Stromal cell of bone marrow (primary cell): ENCODE measurements at places on chromosomes 4 and X.

DNA sequence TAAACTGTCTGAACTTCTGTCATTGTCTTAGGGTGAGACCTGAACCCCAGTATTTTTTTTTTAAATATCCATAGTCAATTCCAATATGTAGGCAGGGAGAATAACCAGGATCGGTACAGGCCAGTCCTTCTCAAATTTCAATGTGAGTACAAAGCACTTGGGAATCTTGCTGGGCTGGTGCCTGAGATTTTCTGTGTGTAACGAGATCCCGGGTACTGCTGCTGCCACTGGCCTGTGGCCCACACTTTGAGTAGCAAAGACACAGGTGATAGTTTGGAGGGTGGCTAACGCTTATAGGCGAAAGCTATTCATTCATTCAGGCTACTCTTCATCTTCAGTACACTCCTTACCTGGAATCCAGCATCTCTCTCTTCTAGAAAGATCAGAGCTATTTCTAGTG is 923.6 kb upstream of the TENM3 start:
- DNase-seq, result no peak

DNA sequence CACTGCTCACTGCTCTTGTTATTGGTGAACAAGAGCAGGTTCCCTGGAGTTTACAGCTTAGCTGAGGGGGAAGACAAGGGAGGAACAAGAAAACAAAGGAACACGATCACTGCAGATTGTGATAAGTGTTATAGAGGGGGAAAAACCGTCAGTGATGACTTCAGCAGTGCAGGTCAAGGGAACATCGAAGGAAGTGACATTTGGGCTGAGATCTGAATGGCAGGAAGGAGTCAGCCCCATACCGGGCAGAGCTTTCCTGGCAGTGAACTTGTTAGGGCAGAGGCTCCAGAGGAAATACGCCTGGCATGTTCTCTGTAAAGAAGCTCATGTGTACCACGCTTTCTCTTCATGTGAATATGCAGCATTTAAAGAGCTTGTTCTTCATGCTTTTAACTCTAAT is 78.1 kb downstream of the LDB2 start:
- DNase-seq, result no peak

DNA sequence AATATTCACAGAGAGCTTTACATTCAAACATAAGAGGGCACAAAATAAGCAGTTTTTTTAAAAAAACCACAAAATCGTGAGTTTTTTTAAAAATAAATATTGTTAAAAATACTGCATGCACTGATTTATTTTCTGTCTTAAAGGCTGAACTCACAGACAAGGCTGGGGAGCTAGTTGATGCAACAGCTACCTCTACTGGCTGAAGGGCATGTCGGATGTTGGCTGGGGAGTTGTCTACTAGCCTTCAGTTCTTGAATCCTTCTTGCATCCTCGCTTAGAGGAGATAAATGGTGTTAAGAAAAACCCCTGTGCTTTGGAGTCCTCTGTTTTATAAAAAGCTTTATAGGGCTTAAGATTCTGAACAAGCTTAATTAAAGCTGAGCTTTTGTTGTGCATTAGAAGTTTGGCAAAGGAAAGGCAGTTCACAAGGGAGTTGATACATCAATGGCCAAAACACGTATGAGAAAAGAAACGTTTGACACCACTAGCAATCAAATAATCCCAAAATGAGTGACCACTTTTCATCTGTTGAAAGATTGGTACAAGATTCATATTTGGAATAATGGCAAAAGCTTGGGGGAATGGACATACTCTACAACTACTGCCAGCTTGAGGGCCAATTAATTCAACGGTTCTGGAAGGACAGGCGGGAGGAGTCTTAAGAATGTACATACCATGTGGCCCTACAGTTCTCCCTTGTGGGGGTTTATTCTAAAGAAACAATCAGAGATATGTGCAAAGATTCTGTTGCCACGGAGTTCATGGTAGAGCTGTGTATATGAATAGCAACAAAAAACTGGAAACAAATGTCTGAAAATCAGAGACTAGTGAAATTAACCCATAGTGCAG is 94.7 kb downstream of the SEL1L3 start:
- peak; percentile 75 for DNase-seq

- DNase-seq, result no peak
Observed at GRCh38 chr4:185344743-185345538, 50.8 kb downstream of the LRP2BP start.

DNA sequence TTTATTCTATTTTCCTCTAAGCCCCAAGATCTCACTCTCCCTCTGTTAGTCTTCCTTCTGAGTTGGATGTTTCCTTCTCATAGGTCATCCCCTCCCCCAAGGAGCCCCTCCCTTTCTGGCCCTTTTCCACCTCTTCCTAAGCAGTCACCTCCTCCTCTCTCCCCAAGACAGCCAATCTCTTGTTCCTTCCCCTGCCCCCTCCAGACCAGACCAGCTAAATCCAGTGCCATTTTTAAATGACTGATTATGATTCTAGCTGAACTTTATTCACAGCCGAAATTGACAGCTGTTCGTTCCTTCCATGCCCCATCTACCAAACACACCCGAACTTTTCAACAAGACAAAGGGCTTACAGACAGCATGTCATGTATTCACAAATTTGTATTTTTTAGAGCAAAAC is 1.9 kb downstream of the SPIN2A start:
- DNase-seq, result no peak

DNA sequence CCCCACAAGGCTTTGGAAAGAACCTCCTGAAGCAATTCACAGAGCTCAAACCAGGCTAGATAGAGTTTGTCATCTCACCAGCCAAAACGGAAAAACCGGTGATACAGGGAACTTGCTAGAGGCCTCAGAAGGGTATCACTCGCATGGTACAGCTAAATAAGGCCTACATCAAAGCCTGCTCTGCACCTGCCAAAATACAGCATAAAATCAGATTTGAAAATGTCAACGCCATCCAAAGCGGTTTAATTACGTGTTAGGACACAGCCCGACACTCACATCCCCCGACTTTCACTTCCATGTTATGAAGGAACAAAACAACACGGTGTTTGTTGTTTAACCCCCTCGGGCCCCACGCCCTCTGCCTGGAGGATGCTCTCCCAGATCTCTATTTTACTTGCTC is 65.0 kb downstream of the MAPK10 start:
- DNase-seq, result no peak

- DNase-seq, result no peak
Observed at GRCh38 chrX:116342903-116343302, 93.5 kb upstream of the SLC6A14 start.

GRCh38 chr4:20354120-20354519 is 102.4 kb downstream of the SLIT2 start:
- DNase-seq, result no peak

GRCh38 chr4:112896609-112897190 is 152.8 kb upstream of the ANK2 start:
- DNase-seq, result no peak

GRCh38 chr4:168993714-168994510 is 16.1 kb downstream of the CBR4 start:
- DNase-seq, result peak; percentile 66

DNA sequence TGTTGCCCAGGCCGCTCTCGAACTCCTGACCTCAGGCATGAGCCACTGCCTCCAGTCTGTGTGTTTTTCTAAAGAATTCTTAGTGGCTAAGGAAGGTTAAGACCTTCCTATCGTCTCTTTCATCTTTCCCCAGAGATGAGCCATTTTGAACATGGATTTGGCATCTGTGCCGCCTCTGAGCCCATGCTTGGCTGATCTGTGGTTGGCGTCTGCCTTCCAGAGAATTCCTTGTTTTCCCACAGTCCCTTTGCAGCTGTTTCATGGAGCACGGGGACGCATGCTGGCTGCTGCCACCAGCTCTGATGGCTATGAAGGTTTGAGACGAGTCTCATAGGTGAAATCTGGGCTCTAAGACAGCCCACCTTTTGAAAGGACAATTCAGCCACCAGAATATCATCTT is 60.4 kb downstream of the SHROOM2 start:
- no peak for DNase-seq

- DNase-seq, result peak; percentile 7
Observed at GRCh38 chrX:2559124-2559523, 58.3 kb upstream of the DHRSX start.

- DNase-seq, result no peak
Observed at GRCh38 chr4:137345597-137345996, 186.7 kb downstream of the PCDH18 start.

DNA sequence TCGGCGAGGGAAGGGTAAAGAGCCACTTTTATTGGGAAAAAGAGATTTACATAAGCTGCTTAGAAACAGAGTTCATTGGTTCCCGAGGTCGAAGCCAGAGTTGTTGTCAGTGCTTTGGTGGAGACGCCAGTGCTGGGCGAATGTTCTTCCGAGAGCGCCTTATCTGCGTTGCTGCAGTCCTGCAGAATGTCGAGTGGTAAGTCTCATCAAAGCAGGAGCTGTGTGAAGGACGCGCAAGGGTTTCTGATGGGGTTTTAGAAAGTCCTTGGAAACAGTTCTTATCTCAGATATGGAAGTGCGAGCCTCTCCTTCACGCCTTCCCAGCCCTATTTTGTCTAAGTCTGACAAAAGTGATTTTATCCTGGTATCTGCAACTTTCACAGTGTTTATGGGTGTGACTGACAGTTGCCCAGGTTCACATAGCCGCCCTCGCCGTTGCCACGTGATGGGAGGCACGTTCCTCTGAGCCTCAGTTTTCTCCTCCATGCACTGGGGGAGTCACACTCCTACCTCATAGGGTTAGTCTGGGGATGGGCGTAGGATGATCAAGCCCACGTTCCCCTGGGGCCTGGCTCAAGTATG is 47.3 kb upstream of the NSG1 start:
- no peak for DNase-seq

GRCh38 chrX:46737041-46737440 is 21.9 kb downstream of the SLC9A7 start:
- DNase-seq, result no peak

DNA sequence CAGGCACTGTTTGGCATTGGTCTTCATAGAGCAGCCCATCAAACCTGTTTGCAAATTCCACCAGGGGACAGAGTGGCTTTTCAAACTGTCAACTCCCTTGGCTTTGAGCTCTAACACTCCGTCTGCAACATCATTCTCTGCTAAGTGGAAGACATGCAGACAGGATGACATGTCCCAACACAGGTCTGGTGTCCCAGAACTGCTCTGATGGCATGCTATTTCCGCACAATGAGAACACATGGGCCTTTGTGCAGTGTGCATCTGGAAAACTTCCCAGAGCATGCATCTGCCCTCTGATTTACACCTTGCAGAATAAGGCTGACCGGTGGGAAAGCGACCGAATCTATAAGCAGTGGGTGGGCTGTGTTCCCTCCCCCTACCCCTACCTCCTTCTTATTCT is 212.8 kb upstream of the GYPA start:
- no peak for DNase-seq

DNA sequence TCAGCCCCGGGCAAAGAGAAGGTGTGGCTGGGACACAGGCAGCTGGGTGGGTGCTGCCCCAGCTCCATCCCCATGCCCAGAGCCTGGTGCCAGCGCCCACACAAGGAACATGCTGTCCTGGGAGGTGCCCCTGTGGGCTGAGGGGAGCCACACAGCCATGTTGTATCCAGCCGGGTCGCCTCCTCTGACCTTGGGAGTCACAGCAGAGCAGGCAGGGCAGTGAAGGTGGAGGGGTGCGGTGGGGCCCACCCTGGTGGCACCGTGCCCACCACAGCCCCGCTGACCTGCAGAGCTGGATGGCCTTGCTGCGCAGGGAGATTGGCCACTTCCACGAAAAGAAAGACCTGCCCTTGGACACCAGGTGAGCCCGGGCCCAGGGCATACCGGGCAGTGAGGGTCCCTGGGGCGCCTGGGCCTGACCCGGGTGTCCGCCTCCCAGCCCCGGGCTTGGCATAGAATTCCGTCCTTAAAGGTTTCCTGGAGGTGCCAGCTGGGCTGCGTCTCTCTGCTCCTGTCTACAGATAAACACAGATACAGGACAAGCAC is 18.7 kb upstream of the ADD1 start:
- DNase-seq, result no peak
